ENCODE measurements at places on chromosomes 2 and 18. TPM values are rescaled to one million over a fixed set of nuclear protein-coding genes. Genes with fewer than 3 reads are reported as not detected.

- no peaks in the 10 kb centered on the region for H3K4me1 ChIP-seq
- no peak for DNase-seq
- no peaks in the 10 kb centered on the region for H3K36me3 ChIP-seq
- no peaks in the 10 kb centered on the region for H3K27me3 ChIP-seq
- no peak overlapping the region for H3K27ac ChIP-seq
Observed at GRCh38 chr18:10949655-10950054, 199.7 kb downstream of the PIEZO2 start.

The CASP10 gene
- 18.9 TPM for polyA plus RNA-seq

- no peak for DNase-seq
- no peak overlapping the region for H3K27ac ChIP-seq
- no peak overlapping the region for H3K4me3 ChIP-seq
- H3K27me3 ChIP-seq, result no peaks in the 10 kb centered on the region
Observed at GRCh38 chr18:63168287-63168686, 151.3 kb downstream of the BCL2 start.

GRCh38 chr2:85607268-85608215 is 4.3 kb downstream of the C2orf68 start:
- DNase-seq, result no peak
- H3K36me3 ChIP-seq, result peaks cover 43% of the 10 kb centered on the region
- H3K27me3 ChIP-seq, result no peaks in the 10 kb centered on the region
- H3K4me1 ChIP-seq, result peaks cover 31% of the 10 kb centered on the region
- H3K4me3 ChIP-seq, result no peak overlapping the region

DNA sequence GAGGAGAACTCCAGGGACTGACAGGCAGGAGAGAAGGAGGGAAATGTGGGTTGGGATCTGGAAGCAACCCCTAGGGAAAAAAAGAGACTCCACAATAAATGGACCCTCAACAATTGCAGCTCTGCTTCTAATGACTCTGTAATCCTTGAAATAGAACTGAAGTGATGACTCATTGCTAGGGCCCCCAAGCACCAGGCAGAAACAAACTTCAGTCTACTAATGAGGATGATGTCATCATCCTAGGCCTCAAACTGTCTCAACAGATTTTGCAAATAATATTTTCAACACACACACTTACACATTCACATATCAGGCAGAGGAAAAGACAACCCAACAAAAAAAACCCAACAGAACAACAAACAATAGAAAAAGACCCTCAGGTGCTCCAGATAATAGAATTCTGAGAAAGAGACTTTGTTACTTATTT is 143.3 kb downstream of the HDAC4 start:
- peak overlapping the region; percentile 95 for H3K27ac ChIP-seq
- peaks cover 100% of the 10 kb centered on the region for H3K4me1 ChIP-seq
- DNase-seq, result peak; percentile 92
- H3K4me3 ChIP-seq, result peak overlapping the region; percentile 58

The LYPD6B gene
- polyA plus RNA-seq, result not detected

- H3K4me3 ChIP-seq, result no peak overlapping the region
- H3K36me3 ChIP-seq, result no peaks in the 10 kb centered on the region
- no peak overlapping the region for H3K27ac ChIP-seq
- H3K4me1 ChIP-seq, result peaks cover 7% of the 10 kb centered on the region
Observed at GRCh38 chr2:239746559-239747246, 278.4 kb downstream of the NDUFA10 start.

GRCh38 chr2:230347659-230348305 is 20.8 kb downstream of the SP140L start:
- H3K4me1 ChIP-seq, result peaks cover 5% of the 10 kb centered on the region
- peaks cover 9% of the 10 kb centered on the region for H3K36me3 ChIP-seq
- no peak overlapping the region for H3K27ac ChIP-seq

DNA sequence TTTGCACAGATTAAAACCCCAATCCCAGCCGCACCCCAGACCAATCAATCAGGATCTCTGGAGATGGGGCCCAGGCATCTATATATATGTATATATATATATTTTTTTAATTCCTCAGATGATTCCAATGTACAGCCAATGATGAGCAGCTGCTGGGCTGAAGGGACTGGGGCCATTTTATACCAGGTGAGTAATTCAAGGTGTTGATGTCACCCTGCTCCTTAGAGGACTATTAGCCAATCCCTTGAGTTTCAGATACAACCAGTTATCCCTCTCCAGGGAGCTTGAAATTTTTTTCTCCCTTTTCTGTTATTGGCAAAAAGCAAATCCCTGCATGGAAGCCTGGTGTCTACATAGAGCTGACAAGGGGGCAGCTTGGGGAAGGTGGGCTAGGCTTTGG is 59.8 kb downstream of the MCFD2 start:
- H3K4me1 ChIP-seq, result no peaks in the 10 kb centered on the region
- H3K27ac ChIP-seq, result no peak overlapping the region
- no peaks in the 10 kb centered on the region for H3K36me3 ChIP-seq
- H3K27me3 ChIP-seq, result no peaks in the 10 kb centered on the region
- no peak for DNase-seq

All from CD14-positive monocyte (primary cell).